LHCN-M2 (cell line): ENCODE measurements at places on chromosomes 4 and X. TPM values are rescaled to one million over a fixed set of nuclear protein-coding genes. Genes with fewer than 3 reads are reported as not detected.

- no peak for DNase-seq
Measured at GRCh38 chr4:188680004-188680666, 540.9 kb downstream of the TRIML1 start.

GRCh38 chrX:40035726-40036125 is 62.0 kb downstream of the BCOR start:
- DNase-seq: no peak

- DNase-seq: no peak
Measured at GRCh38 chrX:10051866-10052480, 84.8 kb downstream of the CLDN34 start.

Gene ALAS2
- not detected in 2 replicates for total RNA-seq

- peak; percentile 20 for DNase-seq
Measured at GRCh38 chrX:149494844-149495565, 10.1 kb downstream of the IDS start.

- no peak for DNase-seq
Measured at GRCh38 chr4:513327-513726, 14.3 kb downstream of the PIGG start.

DNA sequence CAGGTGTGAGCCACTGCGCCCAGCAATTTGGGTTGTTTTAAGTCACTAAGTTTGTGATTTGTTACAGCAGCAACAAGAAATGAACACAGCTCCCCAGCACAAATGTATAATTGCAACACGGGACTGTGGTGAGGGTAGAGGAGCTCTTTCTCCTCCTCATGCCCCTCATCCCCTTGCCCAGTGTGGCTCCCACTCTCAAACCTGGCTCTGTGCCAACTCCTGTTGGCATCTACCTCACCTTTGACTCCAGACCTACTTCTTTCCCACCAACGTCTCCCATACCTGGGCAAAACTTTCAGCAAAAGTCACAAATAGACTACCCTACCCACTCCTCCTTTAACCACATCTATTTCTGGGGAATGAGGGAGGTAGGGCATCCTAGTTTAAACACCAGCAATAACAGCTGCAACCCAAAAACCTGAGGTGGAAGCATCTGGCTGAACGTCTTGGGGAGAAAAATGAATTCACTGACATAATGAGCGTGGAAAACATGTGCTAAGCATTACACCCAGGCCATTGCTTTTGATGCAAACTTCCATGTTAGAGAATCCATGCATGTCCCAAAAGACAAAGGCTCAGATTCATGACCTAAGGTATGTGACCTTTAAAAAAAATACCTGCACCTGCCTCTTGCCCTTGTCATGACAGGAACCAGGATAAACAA is 19.2 kb downstream of the LNX1 start:
- no peak for DNase-seq

DNA sequence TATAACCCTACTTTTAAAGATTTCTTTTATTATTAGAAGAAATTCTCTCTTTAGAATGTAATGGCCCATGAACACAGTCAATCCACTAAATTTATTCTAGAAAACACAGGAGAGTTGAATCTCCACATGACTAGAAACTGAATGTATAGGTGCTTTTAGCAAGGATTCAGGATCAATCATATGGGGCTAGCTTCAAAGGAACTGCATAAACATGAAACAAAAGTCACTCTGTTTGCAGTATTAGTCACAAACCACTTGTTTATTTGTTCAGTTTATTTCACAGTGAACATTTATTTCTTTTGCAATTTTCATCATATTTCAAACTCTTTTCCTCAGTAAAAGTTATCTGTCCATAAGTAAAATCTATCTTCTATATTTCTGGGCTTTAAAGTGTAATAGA is 1604.6 kb downstream of the PCDH18 start:
- DNase-seq: peak; percentile 17

Gene CXorf49
- not detected in 2 replicates for total RNA-seq

DNA sequence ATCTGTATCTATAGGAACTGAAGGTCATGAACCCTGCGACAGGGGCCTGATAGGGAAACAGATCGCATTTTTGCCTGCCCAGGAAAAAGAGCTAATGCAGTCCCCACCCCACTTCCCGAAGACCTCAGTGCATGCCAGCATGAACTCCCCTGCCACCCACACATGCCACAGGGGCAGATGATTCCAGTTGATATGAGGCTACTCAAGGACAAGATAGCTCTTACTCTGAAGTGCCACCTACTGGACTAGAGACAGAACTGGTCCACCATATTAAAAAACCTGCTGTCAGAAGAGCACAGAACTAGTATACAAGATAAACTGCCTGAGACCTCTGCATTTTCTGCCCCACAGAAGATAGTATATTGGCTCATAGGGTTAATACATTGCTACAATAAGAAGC is 68.0 kb downstream of the YIPF7 start:
- no peak for DNase-seq

GRCh38 chr4:119765951-119766350 is 137.3 kb upstream of the PDE5A start:
- no peak for DNase-seq

Gene XK
- total RNA-seq: 0.11 and 0.13 TPM in 2 replicates
